ENCODE measurements at places on chromosomes 6 and 20. TPM values are rescaled to one million over a fixed set of nuclear protein-coding genes. Genes with fewer than 3 reads are reported as not detected.

The CST7 gene
- total RNA-seq, result 21.3 TPM

The RIMS4 gene
- 0.03 TPM for total RNA-seq

The NRN1 gene
- not detected for total RNA-seq

The BPIFB1 gene
- total RNA-seq, result not detected

The APOBEC2 gene
- total RNA-seq, result not detected

The PSORS1C1 gene
- not detected for total RNA-seq

The CENPW gene
- 36.5 TPM for total RNA-seq

DNA sequence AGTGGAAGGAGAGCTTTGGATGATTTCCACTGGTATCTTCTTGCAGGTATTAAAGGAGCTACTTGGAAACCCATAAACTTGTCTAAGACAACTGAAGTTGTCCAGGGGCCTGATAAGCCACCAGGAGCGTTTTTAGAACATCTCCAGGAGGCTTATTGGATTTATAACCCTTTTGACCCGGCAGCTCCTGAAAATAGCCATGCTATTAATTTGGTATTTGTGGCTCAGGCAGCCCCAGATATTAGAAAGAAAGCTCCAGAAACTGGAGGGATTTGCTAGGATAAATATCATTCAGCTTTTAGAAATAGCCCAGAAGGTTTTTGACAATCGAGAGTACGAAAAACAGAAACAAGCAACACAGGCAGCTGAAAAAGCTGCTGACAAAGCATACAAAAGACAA, 461.0 kb upstream of the HTR1E start:
- DNase-seq, result no peak

- DNase-seq, result no peak
Measured at GRCh38 chr6:51654647-51655046, 432.8 kb downstream of the PKHD1 start.

DNA sequence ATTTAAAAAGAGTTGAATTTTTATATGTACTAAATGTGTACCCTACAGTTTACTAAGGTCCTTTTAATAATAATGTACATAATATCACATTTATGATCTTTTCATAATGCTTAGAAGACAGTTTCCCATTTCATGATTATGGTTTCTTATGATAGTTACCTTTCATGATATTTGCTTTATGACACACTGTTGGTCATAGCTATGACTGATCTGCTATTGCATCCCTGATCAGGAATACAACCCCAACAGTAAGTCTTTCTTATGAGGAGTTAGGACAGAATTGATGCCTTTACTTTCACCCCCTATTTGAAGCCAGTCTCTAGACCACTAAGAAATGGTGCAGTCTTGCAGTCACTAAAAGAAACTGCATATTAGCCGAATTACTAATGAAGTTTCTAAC, 31.0 kb downstream of the LCA5 start:
- no peak for DNase-seq

GRCh38 chr6:159256128-159256527, 86.9 kb downstream of the FNDC1 start:
- no peak for DNase-seq

- no peak for DNase-seq
Measured at GRCh38 chr6:24524805-24525204, 30.0 kb downstream of the ALDH5A1 start.

GRCh38 chr20:11850901-11851300, 66.8 kb upstream of the BTBD3 start:
- DNase-seq, result no peak

- DNase-seq, result no peak
Measured at GRCh38 chr20:48684501-48685041, 143.2 kb downstream of the PREX1 start.

DNA sequence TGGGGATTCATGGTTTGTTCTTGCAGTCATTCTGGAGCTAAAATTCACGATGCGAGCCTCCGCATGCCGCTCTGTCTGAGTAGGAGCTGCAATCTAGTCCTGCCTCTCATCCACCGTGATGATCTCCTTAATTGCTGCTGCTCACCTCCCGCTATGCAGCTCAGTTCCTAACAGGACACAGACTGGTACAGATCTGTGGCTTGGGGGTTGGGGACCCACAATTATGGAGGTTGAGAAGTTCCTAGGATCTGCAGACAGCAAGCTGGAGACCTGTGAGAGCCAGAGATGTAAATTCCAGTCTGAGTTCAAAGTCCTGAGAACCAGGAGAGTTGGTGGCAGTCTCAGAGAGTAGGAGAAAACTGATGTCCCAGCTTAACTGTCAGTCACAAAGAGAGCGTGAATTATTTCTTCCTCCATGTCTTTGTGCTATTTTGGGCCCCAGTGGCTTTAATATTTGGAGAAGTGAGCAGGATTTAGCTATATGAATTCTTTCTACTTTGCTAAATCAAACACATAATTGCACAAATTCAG, 378.7 kb upstream of the MAN1A1 start:
- no peak for DNase-seq

- no peak for DNase-seq
Measured at GRCh38 chr20:62252342-62252966, 14.1 kb downstream of the OSBPL2 start.

DNA sequence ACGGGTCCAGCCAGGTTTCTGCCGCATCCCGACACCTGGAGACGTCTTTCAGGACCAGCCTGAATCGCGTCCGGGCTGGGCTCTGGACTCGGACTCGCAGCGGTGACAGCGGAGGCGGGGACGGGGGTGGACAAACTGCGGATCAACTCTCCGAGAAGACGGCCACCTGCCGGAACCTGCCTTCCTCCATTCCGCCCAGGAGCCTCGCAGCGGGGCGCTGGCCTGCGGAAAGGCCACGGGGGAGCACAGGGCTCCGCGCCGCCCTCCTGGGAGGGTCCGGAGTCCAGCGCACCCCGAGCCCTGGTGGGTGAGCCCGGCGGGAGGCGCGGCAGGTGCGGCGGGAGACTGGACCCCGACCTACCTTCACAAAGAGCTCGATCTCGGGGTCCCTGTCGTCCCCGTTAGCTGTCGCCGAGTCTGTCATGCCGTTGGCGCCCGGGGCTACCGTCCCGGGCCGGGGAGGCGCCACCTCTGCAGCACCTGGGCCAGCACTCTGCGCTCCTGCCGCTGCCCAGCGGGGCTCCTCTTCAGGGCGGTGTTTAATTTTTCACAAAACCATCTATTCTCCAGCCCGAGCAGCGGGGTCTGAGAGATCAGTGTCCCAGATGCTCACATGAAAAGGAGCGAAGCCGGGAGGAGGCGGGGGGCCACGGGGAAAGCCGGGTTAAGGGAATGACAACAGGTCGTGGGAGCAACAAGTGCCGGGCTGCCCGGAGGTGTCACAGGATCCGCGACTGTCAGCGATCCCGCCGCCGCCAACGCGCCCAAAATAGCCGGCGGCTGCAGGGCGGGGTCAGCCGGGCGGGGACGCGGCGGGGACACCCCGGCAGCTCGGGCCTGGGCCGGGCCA, at the start of gene CLIC5:
CLIC5 (minus strand) TSS at position 742 of the 850 bp plus-strand sequence; CDS start at position 424, 318 bp downstream.
- peak; percentile 10 for DNase-seq

DNA sequence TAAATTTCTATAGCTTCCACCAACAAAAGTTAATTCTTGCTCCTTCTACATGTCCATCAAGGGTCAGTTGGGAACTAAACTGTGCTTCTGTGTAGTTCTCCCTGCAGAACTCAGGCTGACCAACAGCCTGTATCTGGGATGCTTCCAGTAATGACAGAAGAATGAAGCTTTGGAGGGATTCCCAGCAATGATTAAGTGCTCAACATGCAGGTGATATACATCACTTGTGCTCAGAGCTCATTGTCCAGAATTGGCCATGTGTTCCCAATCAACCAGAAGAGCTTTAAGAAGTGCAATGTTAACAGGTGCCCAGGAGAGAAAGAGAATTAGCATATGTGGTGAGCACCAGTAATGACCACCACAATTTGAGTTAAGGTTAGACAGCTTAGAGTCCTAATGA, 37.4 kb upstream of the SNRPB2 start:
- DNase-seq, result no peak

DNA sequence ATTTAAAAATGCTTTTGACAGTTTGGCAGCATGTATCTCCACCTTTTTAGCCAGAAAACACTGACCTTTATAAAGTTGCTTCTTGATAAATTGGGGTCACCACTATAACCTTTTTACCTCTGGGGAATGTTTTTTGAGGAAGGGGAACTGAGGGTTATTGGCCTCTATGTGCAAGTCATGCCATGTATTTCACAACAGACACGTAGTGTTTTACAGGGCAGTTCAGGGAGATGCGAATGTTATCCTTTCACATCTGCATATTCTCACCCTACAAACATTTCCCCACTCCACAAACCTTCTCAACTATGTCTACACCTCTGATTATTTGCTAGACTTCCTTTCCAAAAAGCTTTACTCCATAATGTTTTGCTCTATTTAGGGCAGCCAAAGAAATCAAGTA, 17.0 kb upstream of the SLA2 start:
- DNase-seq, result no peak

DNA sequence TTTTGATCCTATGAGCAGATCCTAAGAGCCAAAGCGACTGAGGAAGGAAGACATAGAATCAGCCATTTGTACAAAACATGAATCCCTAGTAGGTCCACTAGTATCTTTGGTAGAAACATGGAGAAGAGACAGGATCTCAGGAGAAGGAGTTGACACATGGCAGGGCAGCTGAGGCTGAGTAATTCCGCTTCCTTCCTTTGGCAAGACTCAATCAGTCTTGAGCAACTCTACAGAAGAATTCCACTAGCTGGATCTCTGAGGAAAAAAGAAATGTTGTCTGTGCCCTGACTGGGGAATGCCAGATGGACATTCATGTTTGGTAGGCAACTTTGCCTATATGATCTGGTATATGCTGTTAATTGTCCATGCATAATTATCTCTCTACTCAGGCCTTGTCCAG, 35.3 kb downstream of the ESR1 start:
- DNase-seq, result no peak

GRCh38 chr6:33412140-33413009, 1.6 kb downstream of the PHF1 start:
- DNase-seq, result no peak

- DNase-seq, result no peak
Measured at GRCh38 chr6:98975421-98975820, 27.7 kb upstream of the FBXL4 start.

DNA sequence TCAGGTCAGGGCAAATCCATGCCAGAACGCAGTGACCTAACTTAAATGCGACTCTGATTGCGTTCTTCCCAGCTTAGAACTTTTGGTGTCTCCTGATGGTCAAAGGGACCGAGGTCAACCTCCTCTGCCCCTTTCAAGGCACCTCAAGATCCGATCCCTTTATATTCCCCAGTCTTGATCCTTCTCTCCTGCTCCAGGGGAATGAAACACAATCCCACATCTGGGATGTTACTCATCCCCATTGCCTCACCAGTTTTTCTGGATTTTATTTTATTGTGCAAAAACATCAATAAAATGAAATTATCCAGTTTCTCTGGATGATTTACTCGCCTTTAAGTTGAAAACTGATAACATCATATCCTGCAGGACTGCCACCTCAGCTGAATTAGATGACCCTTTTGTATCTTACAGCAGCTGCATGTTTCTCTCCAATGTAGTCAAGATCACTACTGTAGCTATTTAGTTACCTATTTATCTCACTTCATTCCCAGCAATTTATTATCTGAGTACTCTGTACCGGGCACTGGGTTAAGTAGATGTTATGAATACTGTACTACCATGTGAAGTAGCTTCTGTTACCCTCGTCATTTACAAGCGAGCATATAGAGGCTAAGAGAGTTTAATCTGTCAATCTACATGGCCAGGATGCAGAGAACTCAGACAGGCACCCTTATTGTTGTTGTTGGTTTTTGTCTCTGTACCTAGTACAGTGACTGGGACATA, 44.0 kb downstream of the IRAK1BP1 start:
- DNase-seq, result no peak

- no peak for DNase-seq
Measured at GRCh38 chr20:513429-513828, 30.2 kb downstream of the CSNK2A1 start.

GRCh38 chr6:2986722-2987221, 12.9 kb upstream of the NQO2 start:
- DNase-seq, result no peak

- no peak for DNase-seq
Measured at GRCh38 chr6:88566746-88567534, 396.5 kb downstream of the RNGTT start.

DNA sequence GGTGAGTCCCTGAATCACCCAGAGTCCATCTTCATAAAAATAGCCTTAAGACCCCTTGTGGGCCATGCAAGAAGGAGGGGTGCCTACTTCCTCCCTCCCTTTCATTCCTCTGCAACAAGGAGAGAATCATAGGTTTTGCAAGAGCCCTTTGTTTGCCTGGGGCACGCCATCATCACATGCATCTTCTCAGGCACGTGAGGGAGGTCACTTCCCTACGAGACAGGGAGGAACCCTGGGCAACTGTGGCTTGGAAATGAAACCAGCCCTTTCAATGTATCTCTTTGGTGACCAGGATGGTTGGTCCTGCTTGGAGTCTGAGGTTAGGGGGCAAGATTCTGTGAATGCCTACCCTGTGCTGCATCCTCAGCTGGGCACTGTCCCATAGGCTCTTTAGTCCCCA, 194.8 kb downstream of the MAFB start:
- no peak for DNase-seq

DNA sequence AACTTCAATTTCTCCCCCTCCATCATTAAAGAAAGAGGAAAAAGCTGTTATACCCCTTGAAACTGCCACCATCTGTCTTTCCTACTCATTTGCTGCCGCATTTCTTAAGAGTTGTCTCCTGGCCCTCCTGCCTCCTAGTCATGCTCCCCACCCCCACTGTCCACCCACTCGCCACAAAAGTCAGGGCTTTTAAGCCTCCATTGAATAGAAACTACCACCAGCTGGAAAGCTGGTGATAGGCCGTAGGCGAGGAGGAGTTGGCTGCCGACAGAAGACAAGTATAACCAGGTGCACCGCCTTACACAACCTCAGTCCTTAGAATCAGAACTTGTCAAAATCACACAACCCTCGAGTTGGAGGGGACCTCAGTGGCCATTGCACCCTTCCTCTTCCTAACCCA, 67.6 kb downstream of the B3GAT2 start:
- DNase-seq, result no peak

DNA sequence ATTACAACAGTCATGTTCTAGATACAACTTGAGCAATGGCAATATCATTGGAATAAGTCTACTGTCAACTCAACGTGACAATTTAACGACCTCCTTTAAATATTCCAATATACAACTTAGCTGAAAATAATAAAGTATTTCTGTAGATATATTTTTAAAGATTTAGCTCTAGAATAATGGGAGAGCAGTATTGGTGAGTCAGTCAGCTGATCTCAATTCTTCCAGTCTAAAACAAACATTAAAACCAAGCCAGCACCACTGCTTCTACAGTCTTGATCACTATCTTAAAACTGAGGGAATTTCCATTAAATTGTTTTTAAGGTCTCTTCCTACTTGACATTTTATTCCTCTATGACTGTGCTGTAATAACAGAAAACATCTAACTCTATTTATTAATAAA, 38.2 kb downstream of the NOL7 start:
- DNase-seq, result no peak

DNA sequence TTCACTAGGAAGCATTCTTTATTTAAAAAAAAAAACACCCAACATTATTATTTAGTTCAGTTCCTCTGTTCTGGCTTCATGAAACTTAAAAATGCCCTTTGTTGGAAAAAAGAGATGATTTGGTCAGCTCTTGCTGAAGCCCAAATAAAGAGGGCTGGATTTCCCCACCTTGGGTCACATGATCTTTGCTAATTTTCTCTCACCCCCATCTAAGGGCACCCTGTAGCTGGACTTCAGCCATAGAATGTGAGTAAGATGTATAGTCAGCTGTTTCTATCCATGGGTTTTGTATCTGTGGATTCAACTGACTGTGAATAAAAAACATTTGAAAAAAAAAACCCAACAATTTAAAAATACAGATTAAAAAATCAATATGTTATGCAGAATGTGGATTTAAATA, 213.9 kb upstream of the SULF2 start:
- DNase-seq, result no peak
